ENCODE measurements at places on chromosomes 7 and 10.
A peak's percentile ranks its signal among the peaks of the same experiment; 100 is the strongest.

GRCh38 chr10:17201794-17202116 lies 283 bp upstream of the TRDMT1 start:
- no peak for DNase-seq

GRCh38 chr7:128243273-128243672 lies 2.2 kb downstream of the LEP start:
- no peak for DNase-seq

- DNase-seq, result no peak
These were observed 31.1 kb downstream of the ENKUR start for GRCh38 chr10:24984906-24985305.

DNA sequence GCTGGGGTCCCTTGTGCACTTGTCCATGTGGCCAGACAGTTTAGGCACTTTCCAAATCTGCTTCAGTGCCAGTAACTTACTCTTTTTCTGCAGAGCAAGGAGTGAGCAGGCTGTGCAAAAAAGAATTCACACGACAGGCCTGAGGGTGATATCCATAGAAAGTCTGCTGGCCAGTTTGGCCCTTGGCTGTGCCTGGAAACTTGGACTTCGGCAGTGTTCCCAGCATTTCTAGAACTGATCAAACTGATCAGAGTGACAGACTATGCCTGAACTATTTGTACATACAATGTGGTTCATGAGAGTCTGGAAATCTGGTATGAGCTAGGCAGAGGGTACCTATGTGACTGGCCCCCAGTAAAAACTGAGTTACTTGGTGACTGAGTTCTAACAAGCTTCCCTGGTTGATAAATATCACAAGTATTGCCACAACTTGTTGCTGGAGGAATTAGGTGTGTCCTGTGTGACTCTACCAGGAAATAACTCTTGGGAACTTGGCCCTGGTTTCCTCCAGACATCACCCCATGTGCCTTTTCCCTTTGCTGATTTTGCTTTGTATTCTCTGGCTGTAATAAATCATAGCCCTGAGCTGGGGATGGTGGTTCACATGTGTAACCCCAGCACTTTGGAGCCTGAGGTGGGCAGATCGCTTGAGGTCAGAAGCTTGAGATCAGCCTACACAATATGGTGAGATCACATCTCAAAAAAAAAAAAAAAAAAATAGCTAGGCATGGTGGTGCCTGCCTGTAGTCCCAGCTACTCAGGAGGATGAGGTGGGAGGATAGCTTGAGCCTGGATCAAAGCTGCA lies 3.3 kb upstream of the DENND10 start:
- no peak for DNase-seq

DNA sequence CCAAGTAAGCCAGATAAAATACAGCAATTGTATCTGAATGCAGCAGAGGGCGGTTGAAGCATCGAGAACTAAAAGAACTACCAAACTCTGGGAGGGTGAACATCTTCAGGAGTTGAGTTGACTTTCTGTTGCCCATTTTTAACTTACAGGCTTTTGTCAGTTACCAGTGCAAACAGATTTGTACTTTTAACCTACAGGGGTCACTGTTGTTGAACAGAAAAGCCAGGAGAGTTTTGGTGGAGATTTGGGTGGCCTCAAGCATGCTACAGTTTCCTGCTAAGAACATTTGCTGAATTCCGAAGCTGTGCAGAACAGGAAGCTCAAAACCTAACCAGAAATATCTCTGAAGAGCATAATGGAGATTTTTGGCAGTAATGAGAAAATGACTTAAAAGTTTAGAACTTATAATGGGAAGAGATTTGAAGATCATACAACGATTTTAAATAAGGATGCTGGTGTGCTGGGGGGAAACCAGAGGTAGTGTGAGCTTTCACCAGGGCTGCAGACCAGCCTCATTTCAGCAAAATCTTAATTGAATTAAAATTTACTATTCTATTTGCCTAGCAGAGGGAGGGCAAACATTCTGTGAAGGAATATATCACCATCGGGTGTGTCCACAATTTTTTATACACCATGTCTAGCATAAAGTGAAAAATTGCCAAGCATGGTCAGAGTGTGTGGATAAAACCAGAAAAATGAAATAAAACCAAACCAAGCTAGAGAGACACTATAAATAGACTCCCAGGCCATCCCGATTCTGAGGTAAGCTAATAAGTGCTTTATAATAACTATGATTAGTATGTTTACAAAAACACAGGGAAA lies 208.6 kb upstream of the CCDC6 start:
- peak; percentile 25 for DNase-seq

All from COR-L47 (cell line).